ENCODE measurements at places on chromosomes 7 and 10.

GRCh38 chr10:48731141-48731540 is 46.5 kb downstream of the WDFY4 start:
- no peak for DNase-seq

- no peak for DNase-seq
Observed at GRCh38 chr10:47237316-47238260, 62.4 kb upstream of the GDF10 start.

DNA sequence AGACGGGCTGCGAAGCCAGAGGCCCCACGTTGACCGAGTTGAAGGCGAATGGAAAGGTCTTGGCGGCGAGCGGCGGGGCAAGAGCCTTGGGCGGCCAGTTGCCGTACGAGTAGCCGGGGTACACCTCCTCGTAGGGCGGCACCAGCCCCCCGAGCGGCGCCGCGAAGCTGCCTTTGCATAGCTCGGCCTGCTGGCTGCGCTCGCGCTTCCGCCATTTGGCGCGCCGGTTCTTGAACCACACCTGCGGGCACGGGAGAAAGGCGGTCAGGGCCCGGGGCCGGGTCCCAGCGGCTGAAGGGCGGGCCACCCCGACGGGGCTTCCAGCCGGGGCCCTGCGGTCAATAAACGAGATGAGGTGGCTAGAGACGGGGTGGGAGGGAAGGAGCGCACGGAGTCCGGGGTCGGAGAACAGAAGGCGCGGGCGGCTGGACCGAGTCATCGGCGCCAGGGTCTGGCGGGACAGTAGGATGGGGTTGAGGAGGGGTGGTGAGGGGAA is 4.8 kb downstream of the ELOVL3 start:
- peak; percentile 73 for DNase-seq

DNA sequence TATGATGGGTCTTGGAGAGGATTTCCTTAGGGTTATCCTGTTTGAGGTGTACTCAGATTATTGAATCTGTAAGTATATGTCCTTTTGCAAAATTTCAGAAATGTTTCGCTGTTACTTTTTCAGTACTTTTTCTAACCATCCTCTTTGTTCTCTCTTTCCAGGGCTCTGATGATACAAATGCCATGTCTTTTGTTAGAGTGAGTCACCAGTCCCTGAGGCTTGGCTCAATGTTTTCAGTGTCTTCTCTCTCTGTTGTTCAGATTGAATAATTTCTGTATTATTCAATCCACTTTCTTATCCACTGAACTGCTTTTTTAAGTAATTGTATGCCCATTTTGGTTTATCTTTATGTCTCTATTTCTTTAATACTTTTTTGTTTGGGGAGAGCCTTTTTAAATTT is 449.4 kb downstream of the TNS3 start:
- DNase-seq, result no peak

DNA sequence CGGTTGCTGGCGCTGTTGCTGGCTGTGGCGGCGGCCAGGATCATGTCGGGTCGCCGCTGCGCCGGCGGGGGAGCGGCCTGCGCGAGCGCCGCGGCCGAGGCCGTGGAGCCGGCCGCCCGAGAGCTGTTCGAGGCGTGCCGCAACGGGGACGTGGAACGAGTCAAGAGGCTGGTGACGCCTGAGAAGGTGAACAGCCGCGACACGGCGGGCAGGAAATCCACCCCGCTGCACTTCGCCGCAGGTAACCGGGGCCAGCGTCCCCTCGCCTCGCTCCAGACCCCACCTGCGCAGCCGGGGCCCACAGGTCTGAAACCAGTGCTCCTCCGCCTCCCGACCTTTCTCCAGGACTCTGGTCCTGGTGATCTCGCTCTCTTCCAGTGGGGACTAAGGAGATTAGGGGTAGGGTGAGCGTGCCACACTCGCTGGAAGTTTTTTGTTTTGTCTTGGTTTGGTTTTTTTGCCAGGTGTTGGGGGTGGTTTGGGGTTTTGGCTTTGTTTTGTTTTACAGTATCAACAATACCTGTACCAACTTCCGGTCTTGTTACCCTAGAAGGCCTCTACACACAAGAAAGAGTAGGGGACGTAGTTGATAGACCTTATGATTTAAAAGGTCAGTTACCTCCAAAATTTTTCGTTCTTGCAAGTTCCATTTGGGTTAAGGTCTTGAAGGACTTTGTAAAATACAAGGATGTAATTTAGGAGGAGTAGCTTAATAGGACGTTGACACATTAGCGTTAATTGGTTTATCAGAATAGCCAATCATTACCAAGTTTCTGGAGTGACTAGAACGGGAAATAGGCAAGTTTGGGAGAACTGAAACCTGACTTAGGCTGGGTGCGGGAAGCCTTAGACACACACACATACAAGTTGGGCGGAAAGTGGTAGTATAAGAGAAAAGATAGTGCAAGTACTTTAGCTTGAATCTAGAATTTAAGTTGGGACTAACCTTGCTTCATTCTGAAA is 704 bp downstream of the TNKS2 start:
- peak; percentile 74 for DNase-seq

- DNase-seq, result no peak
Observed at GRCh38 chr10:14349081-14349480, 18.4 kb upstream of the FRMD4A start.

DNA sequence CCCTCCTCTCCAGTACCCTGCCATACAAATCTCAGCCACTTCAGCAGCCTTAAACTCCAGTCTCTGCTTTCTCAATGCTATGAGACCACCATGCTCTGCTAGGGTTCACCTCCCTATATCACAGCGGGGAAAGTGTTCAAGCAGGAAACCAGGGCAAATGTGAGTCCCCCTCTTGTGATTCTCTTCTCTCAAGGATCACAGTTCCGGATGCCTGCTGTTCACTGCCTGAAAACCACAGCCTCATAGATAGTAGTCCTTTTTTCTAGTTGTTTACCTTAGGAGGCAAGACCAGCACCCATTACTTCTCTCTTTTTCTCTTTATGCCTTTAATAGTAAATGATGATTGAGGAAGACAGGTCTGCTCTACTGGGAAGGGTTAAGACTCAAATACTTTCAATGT is 100.8 kb downstream of the SGMS1 start:
- no peak for DNase-seq

DNA sequence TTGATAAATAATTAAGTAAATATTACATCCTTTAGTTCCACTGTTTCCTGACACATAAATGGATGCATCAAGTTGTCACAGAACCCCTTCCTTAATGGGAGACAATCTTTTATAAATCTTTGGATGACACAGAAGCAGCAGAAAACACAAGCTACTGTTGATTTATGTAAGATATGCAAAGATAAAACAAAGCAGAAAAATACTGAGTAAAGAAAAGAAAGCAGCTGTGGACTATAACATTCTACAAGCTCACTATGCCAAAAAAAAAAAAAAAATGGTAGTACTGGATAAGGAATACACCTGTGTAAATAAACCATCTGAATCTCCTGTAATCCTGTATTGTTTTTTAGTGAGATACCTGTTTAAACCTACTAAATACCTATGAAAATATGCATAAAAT is 92.0 kb upstream of the FAM180A start:
- DNase-seq, result no peak

DNA sequence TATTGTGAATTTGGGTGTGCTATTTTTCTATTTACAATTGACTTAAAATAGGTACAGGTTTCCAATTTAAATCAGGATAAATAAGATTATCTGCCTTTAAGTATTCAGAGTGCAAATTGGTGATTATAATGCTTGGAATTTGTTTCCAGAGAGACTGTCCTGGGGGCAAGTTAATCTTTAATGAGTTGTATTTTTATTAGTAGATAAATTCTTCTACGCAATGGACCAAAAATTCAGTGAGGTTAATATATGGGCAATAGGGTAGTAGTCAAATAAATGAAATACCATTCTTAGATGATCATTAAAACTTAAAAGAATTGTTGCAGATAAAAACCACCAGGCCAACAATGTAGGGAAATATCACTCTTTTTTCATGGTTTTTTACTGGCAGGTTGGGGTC is 3.4 kb downstream of the BICC1 start:
- DNase-seq, result no peak

GRCh38 chr10:60043561-60044241 is 137.3 kb upstream of the CCDC6 start:
- no peak for DNase-seq

DNA sequence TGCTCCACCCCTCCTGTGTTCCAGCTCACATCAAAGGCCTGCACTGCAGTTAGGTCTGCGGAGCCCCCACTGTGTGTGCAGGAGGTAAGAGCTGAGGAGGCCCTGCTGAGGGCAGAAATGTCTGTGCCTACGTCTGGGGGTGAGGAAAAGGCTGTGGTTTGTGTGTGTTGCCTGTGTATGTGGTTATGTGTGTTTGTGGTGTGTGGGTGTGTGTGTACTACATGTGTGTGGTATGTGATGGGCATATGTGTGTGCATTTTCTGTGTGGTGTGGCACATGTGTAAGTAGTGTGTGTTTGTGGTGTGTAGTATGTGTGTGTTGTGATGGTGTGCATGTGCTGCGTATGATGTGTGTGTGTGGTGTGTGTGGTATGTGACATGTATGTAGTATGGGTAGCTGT is 36.2 kb downstream of the ANXA8 start:
- DNase-seq, result no peak

- no peak for DNase-seq
Observed at GRCh38 chr7:88457320-88457719, 150.6 kb upstream of the STEAP4 start.

- no peak for DNase-seq
Observed at GRCh38 chr7:3028071-3028757, 15.5 kb downstream of the CARD11 start.

GRCh38 chr10:124319926-124320391 is 98.8 kb downstream of the OAT start:
- DNase-seq, result no peak

- DNase-seq, result no peak
Observed at GRCh38 chr7:133827707-133828623, 299.2 kb upstream of the LRGUK start.

- DNase-seq, result no peak
Observed at GRCh38 chr10:109430043-109430760, 493.1 kb downstream of the XPNPEP1 start.

DNA sequence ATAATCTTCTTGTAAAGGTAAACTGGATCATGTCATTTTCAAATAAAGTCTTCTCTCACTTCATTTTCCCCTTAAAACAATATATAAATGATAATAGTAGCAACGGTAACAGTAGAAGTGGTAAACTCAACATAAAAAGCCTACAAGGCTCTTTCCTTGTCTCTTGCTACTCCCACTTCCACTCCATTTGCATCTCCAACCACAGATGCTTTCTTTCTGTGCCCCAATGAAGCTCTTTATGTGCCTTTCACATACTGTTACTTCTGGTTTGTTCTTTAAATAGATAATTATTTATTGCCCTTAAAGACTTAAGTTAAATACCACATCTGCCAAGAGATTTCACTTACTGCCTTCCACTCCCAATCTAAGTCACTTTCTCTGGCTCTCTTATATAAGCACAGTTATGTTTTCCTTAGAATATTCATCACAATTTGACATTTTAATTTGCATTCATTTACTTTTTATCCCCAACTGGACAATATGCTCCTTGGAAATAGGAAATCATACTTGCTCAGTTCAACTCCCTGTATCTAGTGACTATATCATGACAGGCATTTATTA is 149.9 kb downstream of the CRPPA start:
- DNase-seq, result no peak

DNA sequence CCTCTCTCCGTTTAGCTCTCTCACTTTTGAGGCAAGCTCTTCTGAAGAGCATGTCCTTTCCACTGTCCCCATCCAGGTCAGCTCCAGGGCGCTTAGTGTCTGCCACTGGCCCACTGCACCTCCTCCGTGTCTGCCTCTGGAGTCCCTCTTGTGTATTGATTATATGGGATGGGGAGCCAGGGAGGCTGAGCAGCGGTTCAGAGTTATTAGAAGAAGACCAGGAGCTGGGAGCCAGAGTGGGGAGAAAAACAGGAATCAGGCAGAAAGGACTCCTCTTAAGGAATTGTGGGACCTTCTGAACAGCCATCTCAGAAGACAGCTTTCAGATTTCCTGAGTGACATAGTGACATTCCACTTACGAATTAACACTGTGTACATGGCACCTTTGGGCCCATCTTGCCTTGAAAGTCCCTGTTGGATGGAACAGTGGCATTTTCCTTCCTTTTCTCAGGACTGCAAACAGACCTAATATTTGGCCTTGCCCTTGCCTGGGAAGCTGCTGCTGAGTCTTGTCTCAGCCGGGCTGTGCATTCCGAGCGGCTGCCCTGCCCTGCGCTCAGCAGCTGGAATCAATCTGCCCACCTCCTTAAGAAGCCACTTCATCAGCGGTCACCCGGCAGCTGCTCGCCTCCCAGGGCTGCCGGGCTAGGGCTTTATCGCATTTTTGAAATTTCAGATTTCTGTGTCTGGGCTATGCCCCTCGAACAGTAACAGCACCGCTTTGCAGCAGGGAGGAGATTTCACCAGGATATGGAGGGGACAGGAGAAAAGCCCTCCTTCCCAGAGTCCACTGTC is 81.1 kb upstream of the PRKG1 start:
- DNase-seq, result no peak

GRCh38 chr10:118944959-118945633 is 84.4 kb upstream of the NANOS1 start:
- DNase-seq, result no peak

- peak; percentile 95 for DNase-seq
Observed at GRCh38 chr7:118183786-118184564, at the start of gene LSM8. LSM8 (plus strand) TSS chr7:118184164; CDS start chr7:118184224, 60 bp downstream.

GRCh38 chr7:44709945-44710596 is 38.6 kb upstream of the ZMIZ2 start:
- DNase-seq, result no peak

DNA sequence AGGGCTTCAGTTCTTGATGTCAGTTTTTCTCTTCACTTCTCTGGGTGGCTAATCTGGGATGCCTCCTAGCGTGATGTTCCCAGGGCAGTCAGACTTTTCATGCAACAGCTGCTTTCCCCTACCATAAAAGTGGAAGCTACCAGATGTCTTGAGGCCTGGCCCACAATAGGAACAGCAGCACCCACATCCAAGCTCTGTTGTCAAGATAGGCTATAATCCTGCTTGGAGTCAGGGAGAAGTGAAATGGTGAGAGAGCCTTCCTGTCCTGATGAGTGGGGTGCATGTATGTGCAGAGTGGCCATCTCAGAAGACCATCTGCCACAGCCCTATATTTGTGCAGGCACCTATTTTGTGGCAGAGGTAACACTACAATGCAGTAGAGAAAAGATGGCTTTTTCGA is 108.0 kb downstream of the HTR5A start:
- DNase-seq, result no peak

DNA sequence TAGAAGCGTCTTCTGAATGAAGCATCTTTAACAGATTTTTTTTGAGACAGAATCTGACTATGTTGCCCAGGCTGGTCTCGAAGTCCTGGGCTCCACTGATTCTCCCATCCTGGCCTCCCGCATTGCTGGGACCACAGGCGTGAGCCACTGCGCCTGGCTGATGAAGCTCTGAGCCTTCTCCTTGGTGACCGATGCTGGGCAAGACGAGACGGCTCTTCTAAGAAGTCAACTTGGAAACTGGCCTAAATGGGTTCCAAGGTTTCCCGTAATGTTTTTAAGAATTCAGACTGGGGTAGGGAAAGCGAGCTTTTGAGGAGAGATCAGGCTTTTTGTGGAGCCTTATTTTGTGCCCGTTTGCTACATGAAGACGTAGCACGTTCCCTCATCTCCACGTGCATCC is 224.5 kb downstream of the ZMYND11 start:
- DNase-seq, result no peak

Measured in CD8-positive, alpha-beta T cell (primary cell).